NAMALWA (cell line): ENCODE measurements at places on chromosomes 1 and 21.

DNA sequence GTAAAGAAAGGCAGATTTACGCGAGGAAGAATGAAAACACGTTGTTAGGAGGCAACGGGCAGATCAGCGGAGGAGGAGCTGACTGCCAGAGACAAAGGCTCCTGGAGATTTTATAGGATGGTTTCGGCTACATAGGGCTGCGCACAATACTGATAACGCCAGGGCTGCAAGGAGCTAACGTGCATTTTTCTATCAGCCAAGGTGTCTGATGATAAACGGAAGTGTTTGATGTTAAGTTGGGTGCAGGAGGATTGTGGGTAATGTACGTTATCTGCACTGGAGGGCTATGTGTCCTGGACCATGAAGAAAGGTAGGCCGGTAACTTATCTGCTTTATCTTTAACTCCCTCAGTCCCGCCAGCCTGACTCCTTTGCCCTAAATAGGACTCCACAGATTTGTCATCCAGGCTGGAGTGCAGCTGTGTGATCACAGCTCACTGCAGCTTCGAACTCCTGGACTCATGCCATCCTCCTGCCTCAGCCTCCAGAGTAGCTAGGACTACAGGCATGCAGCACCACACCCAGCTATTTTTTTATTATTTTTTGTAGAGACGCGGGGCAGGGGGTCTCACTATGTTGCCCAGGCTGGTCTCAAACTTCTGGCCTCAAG lies 29.6 kb downstream of the SETD4 start:
- DNase-seq = no peak

GRCh38 chr1:70840260-70840953 lies 207.2 kb downstream of the PTGER3 start:
- no peak for DNase-seq

- no peak for DNase-seq
Measured at GRCh38 chr1:14767075-14767474, 168.6 kb downstream of the KAZN start.

DNA sequence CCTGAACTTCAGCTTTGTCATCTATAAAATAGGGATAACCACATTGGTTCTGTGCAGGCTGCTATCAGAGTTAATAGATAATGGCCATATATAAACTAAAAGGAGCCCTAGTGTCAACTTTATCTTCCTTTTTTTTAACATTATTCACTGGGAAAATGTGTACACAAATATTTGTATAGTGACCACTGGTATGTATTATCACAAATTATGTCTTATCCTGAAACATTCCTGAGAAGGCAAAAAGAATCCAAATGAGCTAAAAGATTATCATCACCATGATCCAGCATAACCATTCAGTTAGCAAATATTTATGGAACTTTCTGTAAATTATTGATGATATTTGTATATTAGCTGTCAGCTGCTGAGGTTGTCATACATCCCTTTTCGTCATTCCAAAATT lies 16.6 kb downstream of the ANGPTL3 start:
- no peak for DNase-seq

DNA sequence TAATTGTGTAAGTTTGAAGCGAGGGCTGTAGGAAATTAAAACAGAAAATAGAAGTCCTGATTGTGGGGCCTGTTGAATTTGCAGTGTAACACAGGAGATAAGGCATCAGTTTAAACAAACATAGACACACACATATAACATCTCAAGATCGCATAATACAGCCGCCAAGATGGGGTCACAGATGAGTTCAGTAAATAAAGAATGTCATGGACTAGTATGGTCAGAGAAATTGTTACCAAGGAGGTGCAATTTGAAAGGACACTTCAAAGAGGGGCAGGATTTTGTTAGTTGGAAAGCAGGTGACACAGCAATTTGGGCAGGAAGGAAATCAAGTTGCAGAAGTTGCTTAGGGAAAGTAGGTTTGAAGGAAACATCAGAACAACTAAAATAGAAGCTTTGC lies 450.0 kb downstream of the USP25 start:
- peak; percentile 19 for DNase-seq

DNA sequence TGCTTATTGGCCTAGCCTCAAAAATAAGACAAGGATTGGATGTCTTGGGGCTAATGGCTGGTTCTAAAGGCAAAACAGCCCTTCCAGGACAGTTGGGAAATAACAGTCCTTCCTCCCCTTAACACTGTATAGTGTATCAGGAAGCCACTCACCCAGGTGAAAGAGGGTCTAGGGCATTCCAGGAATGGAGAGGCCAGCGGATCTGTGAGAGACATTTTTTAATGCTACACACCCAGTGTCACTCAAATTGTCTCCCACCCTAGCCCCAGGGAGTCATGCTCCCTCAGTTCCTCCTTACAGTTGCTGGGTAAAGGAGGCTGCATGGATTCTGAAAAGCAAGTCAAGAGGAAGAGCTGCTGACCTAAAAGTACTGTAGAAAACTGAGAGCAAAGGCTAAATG lies 24.1 kb upstream of the EXO1 start:
- no peak for DNase-seq

DNA sequence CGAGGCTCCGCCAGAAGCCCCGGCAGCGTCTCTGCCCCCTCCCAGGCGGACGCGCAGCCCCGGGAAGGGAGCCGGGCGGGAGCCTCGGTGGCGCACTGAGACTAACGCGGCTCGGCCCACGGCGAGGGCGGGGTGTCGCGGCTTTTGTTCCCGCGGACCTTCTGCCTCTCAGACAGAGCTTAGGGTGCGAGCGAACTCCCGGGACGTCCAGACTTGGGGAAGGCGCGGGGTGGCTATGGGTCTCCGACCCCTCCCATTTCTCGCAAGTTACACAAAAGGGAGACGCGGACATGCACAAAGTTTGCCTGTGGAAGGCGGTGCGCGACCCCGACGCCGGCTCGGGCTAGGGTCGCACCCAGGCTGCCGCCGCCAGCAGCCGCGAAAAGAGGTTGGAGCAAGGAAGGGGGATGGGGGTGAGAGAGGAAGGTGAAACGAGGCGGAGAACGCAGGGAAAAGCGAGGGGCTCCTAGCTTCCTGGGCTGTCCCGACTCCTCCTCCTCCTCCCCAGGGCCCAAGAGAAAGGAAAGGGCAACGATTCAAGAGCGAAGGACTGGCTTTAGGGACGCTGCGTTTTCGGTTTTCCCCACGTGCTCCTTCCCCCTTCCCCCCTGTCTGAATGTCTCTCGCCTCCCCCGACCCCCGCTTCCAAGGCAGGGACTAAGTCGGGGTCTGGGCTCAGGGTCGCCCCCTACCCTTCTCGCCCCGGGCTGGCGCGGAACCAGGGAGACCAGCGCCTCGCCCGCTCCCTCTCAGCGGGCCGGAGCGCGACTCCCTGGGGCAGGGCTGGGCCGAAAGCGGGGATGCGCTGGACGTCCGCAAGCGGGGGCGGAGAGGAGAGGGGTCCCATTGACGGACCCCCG lies 729 bp downstream of the APP start:
- peak; percentile 45 for DNase-seq

GRCh38 chr1:21894034-21894881 lies 42.9 kb downstream of the HSPG2 start:
- DNase-seq = no peak

DNA sequence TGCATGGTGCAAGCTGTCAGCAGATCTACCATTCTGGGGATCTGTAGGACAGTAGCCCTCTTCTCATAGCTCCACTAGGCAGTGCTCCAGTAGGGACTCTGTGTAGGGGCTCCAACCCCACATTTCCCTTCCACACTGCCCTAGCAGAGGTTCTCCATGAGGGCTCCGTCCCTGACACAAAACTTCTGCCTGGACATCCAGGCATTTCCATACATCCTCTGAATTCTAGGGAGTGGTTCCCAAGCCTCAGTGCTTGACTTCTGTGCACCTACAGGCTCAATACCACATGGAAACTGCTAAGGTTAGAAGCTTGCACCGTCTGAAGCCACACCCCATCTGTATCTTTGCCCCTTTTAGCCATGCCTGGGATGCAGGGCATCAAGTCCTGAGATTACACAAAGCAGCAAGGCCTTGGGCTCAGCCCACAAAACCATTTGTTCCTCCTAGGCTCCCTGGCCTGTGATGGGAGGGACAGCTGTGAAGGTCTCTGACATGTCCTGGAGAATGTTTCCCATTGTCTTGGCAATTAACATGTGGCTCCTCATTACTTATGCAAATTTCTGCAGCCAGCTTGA lies 117.0 kb upstream of the NFIA start:
- DNase-seq = no peak

GRCh38 chr1:28395181-28395580 lies 25.6 kb downstream of the PHACTR4 start:
- DNase-seq = no peak

DNA sequence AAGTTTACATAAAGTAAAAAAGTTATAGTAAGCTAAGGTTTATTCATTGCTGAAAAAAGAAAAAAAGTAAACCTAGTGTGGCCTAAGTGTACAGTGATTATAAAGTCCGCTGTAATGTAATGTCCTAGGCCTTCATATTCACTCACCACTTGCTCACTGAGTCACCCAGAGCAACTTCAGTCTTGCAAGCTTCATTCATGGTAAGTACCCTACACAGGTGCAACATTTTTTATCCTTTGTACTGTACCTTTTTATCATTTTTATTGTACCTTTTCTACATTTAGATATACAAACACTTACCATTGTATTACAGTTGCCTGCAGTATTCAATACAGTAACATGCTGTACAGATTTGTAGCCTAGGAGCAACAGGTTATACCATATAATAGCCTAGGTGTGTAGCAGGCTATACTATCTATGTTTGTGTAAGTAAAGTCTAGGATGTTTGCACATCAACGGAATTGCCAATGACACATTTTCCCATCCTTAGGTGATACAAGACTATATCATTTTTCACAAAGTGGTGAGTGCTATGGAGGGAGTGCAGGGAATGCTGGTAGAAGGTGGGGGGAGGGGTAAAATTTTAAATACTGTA lies 58.0 kb upstream of the DMRTA2 start:
- no peak for DNase-seq

- no peak for DNase-seq
Measured at GRCh38 chr1:93028542-93028941, 50.5 kb upstream of the MTF2 start.

DNA sequence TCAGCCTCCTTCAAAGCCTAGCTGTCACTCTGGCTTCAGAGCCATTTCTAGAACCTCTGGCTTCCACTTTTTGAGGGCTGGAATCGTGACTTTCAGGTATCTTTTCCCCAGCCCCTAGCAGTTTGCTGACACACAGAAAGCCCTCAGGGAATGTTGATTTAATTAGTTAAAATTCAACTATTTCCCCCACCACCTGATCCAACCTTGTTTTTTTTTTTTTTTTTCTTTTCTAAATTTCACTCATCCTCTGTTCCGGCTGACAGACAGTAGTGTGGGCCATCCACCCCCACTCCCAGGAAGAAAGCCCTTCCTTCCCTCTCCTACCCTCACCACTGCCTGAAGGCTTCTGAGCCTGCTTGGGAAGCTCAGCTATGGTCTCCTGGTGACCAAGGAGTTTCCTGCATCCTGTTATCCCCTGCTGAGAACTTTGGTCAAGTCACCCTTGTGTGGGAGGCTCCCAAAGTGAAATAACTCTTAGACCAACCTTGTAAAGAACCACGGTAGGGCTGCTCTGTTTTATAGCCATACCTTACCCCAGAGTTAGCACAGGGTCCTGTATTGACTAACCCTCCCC lies 29.4 kb downstream of the KCNJ6 start:
- DNase-seq = no peak

GRCh38 chr1:3775490-3776230 lies 3.1 kb downstream of the SMIM1 start:
- DNase-seq = peak; percentile 91

GRCh38 chr1:95028954-95029353 lies 43.8 kb downstream of the ALG14 start:
- DNase-seq = no peak

GRCh38 chr1:224541072-224541790 lies 74.9 kb upstream of the CNIH3 start:
- no peak for DNase-seq

DNA sequence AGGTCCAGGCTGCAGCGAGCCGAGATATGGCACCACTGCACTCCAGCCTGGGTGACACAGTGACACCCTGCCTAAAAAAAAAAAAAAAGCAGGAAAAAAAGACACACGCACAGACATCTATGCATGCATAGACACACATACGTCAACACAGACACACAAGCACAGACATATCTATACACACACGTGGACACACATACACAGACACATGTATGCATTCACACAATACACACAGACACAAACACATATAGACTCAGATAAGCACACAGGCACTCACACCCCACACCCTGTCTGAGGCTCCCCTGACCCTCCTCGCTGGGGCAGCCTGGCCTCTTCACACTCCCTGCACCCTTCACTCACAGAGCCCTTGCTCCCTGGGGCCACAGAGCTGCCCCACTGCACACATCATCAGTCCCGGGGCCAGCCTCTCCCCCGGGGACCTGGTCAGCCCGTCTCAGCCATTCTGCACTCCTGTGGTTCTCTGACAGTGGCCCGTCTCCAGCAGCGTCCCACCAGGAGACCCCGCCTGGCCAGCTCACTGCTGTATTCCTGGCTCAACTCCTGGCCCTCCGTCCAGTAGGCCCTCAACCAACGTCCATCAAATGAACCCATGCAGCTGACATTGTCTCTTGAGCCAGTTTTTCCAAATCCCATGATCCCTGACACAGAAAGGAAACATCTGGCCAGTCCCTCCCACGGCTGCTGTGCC lies 4.6 kb upstream of the PRKCZ start:
- DNase-seq = no peak

- no peak for DNase-seq
Measured at GRCh38 chr21:16773206-16773605, 739.6 kb upstream of the CXADR start.

DNA sequence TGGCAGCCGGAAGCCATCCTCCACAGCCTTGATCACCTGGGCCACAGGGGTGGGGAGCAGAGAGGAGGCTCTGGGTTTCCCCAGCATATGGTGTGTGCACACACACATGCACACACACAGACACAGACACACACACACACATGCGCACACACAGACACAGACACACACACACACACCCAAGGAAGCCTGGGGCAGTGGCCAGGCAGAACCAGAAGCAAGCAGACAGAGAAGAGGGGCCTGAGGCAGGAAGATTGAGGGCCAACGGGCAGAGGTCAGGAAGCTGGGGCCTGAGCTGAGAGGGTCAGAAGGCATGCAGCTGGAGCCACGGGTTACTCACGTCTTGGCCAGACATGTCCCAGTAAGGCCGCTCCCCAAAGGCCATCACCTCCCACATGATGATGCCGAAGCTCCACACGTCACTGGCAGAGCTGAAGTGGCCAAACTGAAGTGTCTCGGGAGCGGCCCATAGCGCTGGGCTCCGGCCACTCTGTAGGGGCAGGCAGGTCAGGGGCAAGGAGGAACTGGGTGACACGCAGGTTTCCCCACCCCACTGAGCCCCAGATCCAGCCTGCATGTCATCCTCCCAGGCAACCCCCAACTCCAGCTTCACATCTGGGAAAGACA lies 27.4 kb downstream of the CDCA8 start:
- no peak for DNase-seq
